Activated CD4-positive, alpha-beta T cell treated with anti-CD3 and anti-CD28 coated beads, Interleukin-2, Interleukin-4, amounts not matched to agents 100 ng/mL and 50 ng/mL, durations not matched to agents 16 hours and 8 hours (primary cell): ENCODE measurements at places on chromosomes 2 and 18.
A peak's percentile ranks its signal among the peaks of the same experiment; 100 is the strongest.

DNA sequence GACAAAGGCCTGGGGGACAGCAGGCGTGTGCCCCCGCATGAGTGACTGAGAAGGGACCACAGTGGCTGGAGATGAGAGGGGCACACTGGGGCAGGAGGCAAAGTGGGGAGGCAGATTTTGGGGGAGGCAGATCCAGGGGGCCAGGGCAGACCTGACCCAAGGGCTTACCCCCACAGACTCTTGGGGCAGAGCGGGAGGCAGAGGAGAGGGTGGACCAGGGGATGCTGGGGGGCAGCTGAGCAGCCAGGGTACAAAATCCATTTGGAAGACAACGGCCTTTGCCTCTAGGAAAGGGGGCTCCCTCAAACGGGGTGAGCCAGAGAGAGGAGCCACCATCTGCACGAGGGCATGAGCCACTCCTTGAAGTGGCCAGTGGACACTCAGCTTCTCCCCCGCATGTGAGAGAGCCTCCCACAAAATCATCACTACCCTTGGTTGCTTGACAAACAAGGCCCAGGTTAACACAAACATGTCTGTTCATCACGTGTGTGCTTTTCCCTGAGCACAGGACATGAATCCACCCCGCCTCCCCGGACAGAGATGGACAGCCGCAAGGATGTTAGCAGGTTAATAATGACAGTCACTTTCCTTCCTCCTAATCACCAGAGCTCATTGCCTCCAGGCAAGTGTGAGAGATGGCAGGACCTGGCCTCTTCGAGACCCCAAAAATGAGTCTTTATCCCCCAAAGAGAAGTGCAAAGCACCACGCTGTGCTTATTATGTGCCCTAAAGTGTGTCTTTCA lies 72.0 kb upstream of the RAB6C start:
- DNase-seq, result no peak

DNA sequence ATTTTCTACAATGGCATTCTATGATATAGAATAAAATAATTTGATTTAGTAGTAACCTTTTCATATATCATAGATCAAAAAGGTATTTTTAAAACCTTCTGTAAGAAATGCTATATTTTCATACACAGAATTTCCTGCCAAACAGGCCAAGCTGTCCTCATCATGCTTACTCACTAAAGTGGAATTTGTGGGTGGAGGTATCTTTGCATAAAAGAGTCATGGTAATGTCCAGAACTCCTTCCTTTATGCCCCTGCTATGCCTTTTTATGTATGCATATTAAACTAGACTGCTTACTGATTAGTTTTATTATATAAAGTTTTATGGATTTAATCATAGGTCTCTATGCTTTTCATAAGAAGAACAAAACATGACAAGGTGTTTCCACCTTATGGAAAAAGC lies 27.5 kb upstream of the MARCHF7 start:
- DNase-seq, result no peak

- no peak for DNase-seq
Observed at GRCh38 chr2:28702878-28703277, 48.8 kb upstream of the PPP1CB start.

GRCh38 chr2:180698668-180699067 lies 281.7 kb upstream of the UBE2E3 start:
- no peak for DNase-seq

- no peak for DNase-seq
Observed at GRCh38 chr18:574149-574860, 5.9 kb upstream of the CETN1 start.

DNA sequence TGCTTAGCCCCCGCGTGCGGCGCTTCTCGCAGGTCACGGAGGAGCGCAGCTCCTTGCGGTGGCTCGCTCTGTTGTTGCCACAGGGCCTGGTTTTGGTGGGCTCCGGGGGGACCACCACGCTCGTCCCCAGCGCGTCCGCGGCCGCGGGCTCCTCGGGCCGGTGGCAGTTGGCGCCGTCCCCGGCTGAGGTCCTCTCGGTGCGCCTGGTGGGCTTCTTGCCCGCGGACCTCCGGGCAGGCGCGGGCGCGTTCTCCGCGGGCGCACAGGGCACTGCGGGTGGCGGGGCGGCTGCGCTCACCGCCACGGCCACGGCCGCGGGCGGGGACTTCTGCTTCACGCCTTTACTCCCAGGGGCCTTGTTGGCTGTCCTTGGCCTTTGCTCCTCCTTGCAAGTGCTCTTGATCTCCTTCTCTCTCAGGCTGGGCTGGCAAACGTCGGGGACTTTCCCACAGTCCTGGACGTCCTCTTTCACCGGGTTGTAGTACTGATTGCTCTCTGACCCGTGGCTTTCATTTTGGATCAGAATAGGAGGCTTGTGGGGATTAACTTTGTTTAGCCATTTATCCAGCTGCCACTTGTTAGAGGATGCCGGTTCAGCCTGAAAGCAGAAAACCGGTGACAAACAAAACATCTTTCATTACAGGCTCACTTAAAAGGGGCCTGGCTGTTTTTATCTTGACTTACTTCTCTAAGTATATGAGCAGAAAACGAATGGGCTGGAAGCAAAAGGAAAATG lies 104.0 kb upstream of the REV1 start:
- no peak for DNase-seq

GRCh38 chr18:45505497-45506206 lies 109.6 kb upstream of the SLC14A2 start:
- DNase-seq, result no peak

GRCh38 chr2:107430006-107430405 lies 396.7 kb upstream of the RGPD4 start:
- no peak for DNase-seq

DNA sequence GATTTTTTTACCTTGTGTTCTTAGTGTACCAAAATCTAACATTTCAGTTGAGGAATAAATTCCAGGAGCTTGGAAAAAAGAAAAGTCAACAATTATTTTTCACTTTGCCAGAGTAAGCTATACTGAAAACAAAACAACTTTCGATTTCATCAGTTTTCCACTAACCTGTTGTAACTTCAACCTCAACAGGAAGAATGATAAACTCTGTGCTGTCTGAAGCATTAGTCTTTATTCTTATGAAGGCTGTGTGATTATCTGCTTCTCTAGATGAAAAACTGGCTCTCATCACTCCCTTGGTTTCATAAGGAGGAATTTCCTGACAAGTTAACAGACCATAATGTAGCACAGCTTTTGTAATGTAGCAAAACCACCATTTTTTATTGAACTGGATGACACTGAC lies 121.2 kb downstream of the ZAP70 start:
- peak; percentile 38 for DNase-seq

- DNase-seq, result no peak
Observed at GRCh38 chr18:39958876-39959275, 1996.2 kb upstream of the PIK3C3 start.

DNA sequence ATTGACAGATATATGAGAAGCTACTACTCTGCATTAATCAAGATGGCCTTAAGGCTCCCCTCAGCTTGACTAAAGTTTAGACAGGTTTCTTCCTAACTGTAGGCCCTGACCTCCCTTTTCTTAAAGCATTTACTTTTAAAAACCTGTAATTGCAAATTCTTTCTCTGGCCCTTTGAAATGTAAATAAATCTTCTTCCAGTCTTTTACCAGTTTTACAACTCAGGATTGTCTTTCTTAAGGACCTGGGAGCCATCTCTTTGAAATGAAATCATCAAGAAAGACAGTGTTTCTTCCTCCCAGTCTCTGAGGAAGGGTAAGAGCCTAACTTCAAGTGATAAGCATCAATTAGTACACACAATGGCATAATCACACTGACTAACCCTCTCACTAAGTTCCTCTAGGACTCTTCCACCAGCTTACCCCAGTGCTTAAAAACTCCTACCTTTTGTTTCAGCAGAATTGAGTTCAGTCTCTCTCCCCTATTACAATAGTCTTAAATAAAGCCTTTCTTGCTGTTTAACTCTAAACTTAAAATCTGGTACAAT lies 58.7 kb upstream of the CDH20 start:
- DNase-seq, result no peak

GRCh38 chr2:113872201-113872600 lies 17.7 kb upstream of the ACTR3 start:
- no peak for DNase-seq

DNA sequence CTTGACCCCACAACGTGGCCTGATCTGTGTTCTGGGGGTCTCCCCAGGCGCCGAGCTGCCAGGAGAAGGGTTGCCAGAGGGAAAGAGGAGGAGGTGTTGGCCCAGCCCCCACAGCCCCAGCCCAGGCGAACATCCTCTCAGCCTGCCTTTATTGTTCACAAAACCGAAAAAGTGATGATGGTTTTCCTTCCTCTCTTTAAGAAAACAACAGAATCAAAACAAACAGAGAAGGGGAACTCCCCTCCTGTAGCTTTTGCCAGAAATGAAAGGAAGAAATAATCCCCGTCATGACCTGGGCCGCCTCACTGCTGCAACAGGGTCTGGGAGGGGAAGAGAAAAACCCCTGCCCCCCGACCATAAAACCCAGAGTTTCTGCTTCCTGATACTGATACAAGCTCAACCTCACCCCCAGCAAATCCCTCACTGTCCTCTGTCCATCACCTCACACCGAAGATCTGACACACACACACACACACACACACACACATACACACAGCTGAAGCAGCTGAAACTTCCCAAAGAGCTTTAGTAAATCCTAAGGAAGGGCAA lies 52.0 kb downstream of the ZFP36L2 start:
- DNase-seq, result peak; percentile 84

- DNase-seq, result no peak
Observed at GRCh38 chr18:23141104-23141999, 6.1 kb downstream of the CABLES1 start.

DNA sequence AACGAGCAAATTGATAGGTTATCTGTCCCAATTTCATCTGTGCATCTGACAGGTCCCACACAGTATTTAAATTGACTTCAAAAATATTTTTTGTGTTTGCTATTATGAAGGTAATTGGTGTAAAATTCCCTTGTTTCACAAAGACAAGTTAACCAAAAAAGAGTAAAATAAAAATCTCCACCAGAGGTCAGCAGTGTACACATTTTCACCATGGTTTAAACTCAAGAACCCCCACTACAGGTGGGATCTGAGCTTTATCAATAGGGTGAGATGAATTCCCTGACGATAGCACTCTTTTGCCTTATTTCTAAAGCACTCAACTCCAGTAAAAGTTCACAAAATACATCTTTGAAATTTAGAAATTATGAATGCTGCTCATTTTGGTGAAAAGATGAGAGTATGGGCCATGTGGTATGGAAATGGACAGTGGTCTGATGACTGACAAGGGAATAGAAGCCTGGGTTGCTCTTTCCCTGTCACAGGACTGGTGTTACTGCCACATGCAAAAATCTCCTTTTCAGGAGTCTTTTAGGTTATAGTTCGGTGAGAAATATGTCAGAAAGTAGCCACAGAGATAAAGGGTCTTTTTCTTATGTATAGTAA lies 68.0 kb downstream of the SERPINB8 start:
- DNase-seq, result peak; percentile 32

- no peak for DNase-seq
Observed at GRCh38 chr2:179240481-179241451, 23.9 kb downstream of the SESTD1 start.

GRCh38 chr2:151973901-151974199 lies 125.0 kb downstream of the CACNB4 start:
- peak; percentile 4 for DNase-seq

GRCh38 chr18:32998285-32998684 lies 225.5 kb upstream of the KLHL14 start:
- no peak for DNase-seq

DNA sequence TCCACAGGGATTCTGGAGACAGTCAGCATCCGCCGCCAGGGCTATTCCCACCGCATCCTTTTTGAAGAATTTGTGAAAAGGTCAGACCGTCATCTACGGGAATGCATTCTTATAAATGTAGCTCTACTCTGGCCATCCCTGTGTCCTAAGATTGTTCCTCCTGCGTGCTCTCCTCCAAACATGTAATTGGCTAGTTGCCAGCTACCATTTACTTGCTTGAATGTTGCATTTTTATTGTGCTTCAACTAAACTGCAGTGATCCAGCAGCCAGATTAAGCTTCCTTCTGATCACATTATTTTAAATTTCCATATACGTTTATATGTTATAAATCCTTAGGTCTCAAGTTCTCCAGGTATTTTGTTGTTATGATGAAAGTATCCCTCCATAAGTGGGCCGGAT lies 248.5 kb upstream of the SP5 start:
- no peak for DNase-seq

DNA sequence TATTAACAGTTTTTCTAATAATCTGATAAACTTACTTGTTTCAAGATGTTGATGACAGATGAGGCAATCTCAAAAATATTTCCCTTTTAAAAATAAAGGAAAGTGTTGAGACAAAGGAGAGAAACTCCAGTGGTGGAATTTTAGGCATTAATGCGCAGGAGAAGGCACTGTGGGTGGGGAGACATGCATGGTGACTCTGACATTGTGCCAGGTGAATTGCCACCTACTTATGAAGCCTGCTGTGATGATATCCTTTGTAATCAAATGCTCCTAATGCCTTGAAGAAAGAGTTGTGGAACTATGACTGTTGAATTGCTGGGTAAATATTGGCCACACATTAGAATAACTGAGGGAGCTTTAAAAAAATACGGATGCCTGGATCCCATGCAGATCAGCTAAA lies 101.4 kb downstream of the PLA2R1 start:
- DNase-seq, result no peak

- DNase-seq, result no peak
Observed at GRCh38 chr2:98927027-98927426, 9.0 kb downstream of the CRACDL start.

DNA sequence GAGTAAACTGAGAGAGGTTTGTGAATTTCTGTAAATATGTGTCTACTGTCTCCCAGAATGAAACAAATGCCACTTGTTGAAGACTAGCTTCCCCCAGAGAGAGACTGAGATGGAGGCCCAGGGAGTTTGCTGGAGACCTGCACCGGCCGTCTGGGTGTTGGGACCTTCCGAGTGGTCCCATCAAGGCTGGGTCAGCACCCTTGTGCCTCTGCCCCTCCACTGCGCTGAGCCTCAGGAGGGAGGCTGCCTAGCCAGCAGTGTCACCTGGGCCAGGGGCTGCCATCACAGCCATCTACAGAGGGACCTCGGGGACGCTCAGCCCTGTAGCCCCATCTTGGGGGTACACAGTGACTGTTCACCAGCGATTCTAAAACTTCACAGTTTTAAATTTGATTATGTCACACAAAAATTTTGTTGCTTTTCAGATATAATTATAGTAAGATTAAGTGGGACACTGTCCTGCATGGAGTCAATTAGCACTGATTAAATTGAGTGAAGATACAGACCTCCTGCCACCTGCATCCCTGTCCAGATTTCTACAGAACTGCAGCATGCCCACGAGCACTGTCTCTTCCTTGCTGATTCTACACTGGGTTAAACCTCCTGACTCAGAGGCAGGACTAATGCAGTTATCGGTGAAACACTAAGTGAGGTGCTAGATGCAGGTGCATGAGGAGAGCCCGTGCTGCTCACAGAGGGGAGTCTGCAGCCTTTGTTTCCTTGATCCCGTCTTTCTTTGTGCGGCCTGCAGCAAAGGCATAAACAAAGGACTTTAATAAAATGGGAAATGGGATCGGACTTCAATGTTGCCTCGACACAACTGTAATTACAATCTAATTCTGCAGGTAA lies 50.5 kb downstream of the TMEM18 start:
- DNase-seq, result no peak

DNA sequence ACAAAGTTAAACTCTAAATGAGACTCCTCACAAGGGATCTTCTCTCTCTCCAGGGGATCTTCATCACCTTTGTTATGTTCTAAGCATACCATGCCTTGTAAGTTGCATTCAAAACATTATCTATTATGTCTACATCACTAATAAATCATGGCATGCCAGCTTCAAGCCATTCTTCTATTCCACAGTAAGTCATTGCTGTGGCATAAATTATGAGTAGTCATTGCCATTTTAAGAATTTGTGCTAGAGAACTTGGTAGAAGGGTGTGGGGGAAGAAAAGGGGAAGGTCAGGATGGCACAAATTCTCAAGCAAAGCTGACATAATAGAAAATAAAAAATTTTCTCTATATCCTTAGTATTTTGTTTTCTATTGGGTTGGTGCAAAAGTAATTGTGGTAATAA lies 33.5 kb downstream of the BARD1 start:
- no peak for DNase-seq
